ENCODE measurements at places on chromosomes 3 and 15.
A peak's percentile ranks its signal among the peaks of the same experiment; 100 is the strongest.

DNA sequence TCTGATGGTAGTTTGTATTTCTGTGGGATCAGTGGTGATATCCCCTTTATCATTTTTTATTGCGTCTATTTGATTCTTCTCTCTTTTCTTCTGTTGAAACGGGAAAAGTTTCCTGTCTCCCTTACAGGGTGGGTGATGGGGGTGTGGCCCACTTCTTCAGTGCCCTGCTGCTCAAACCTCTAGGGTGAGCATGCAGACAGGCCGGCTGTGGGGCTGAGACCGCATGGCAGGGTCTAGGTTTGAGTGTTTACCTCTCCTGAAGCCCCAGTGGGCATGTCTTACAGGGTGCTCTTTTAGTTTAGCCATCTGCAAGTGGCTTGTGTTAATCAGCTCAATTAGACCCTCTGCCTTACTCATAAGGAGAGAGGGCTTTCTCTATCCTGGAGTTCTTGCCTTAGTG, 450.0 kb upstream of the EPHA3 start:
- DNase-seq, result no peak

DNA sequence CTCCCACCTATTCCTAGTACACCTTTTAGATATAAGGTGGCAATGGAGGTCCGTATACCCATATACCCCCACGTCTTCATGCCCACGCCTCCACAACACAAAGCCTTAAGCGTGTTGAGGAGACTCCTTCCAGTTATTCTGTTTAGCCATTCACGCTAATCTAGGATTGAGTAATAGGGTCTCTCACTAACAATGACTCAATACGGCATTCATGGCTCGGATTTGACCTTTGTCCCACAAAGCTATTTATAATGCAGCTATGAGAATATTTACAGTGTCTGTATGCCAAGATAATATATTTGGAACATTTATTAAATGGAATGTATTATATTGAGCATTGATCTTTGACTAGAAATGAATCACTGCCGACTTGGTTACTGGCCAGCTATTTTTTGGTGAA, 215.8 kb downstream of the KCNH8 start:
- no peak for DNase-seq

DNA sequence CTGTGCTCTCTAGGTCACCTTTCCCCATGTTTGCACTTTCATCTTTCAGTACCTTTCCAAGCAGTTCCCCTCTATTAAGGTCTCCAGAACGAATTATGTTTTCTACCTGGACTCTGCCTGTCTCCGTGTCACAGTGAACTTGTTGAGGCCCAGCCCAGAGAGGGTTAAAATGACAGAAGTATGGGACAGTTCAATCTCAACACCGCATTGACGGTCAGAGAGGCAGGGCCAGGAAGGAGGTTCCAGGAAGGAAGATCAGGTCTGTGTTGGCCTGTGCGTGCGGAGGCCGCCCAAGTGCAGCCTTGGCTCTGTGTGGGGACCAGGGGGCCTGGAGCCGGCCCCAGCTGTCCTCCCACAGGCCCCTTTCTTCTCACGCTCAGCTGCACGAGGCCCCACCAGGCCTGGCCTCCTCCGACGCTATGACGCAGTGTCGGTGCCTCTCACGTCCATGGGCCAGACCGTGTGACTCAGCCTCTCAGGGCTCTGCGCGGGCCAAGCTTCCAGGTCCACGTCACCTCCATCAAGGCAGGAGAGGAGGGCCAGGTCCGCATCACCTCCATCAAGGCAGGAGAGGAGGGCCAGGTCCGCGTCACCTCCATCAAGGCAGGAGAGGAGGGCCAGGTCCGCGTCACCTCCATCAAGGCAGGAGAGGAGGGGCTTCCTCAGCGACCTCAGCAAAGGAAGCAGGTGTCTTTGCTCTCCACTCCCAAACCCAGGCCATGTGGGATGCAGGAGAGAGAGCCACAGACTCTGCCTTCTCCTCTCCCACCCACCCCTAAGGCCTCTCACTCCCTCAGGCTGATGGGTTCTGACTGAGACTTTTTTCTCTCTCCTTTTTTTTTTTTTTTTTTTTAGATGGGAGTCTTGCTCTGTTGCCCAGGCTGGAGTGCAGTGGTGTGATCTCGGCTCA, 83.1 kb downstream of the CPN2 start:
- no peak for DNase-seq

DNA sequence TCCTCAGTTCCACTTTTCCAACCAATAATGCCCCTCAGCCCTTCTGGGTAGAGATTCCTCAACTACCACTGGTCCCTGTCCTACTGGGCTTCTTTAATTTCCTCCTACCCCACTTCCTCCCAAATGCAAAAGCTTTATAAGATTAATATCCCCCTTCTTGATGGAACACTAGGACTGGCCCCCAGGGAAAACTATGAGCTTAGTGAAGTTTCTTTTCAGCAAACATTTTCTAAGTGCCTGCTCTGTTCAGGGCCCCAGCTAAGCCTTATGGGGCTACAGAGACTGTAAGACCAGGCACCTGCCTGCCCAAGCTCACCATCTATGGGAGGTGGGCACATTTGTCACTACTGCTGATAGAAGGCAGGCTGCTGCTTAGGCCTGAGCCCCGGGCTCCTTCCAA, 79.4 kb downstream of the RPLP1 start:
- DNase-seq, result no peak

GRCh38 chr3:62332835-62333244, 40.5 kb downstream of the FEZF2 start:
- no peak for DNase-seq

- no peak for DNase-seq
Observed at GRCh38 chr3:188439080-188439479, 285.1 kb downstream of the LPP start.

GRCh38 chr3:46947981-46948791, 28.4 kb downstream of the CCDC12 start:
- DNase-seq, result no peak

DNA sequence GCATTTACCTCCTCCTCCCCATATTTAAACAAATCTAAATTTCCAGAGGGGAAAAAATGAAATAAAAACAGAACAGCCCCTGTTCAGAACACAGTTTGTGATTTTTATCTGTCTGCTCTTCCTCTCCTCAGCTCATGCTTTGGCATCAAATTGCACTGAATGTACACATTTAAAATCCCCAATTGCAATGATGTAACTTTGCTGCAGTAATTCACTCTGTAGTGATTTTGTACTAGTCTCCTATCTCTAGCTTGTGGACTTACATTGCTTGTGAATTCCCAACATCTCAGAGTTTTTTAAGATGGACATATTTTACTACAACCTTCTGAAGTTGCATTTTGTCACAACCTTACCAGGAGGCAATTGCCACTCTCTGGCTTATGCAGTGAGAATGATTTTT, 81.6 kb upstream of the ROBO2 start:
- no peak for DNase-seq

- DNase-seq, result no peak
Observed at GRCh38 chr3:128991355-128991895, 2.5 kb downstream of the CFAP92 start.

DNA sequence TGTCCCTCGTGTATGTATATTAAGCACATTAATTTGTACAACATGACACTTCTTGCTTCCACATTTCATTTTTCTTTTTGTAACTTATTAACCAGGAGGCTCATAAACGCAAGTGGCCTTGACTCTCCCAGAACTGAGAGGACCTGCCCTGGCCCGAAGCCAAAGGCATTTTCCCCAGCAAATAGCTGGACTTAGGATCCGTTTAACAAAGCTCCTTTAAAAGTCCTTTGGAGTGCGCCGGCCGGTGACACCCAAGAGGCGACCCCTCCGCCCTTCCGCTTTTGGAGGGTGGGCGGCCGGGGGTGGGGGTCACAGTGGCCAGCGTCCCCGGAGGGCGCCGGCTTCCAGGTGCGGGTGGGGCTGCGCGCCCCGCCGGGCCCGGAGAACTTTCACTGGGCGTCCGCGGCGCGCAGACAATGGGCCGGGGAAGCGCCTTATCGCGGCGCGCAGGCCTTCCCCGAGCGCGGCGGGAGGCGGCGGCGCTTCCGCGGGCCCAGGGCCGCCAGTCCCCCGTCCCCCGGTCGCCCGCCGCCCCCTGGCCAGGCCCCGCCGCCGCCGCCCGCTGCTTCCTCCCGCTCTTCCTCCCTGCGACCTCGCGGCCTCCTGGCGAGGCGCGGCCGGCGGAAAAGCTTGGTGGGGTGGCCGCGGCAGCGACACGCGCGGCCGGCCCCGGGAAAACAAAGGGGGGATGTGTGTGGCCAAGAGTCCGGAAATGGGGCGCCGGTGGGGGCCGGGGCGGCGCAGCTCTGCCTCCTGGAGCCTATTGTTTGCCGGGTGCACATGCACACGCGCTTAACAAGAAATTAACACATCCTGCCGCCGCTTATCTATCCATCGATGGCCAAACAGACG, 613.4 kb downstream of the MCTP2 start:
- no peak for DNase-seq

DNA sequence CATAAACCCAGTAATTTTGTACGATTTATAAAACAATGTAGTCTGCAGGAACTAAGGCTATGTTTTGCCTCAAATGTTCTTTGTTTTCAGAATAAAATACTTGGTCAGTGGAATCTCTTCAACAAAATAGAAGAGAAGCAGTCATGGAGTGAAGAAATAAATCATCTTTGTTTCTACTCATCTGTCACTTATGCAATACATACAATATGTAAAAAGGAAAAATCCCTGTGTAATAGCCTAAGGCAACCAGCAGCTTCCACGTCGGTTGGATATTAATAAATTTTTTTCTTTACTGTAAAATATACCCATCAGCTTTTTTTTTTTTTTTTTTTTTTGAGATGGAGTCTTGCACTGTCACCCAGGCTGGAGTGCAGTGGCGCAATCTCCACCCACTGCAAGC, 5.2 kb upstream of the WDR5B start:
- no peak for DNase-seq

DNA sequence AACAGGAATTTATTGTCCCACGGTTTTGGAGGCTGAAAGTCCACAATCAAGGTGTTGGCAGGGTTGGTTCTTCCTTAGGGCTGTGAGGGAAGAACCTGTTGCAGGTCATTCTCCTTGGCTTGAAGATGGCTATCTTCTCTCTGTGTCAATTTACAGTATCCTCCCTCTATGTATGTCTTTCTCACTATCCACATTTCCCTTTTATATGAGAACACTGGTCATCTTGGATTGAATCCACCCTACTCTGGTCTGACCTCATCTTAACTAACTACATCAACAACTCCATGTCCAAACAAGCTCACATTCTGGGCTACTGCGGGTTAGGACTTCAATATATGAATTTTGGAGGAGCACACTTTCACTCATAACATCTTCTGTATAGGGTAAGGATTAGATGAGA, 61.9 kb downstream of the CLDN1 start:
- DNase-seq, result no peak

DNA sequence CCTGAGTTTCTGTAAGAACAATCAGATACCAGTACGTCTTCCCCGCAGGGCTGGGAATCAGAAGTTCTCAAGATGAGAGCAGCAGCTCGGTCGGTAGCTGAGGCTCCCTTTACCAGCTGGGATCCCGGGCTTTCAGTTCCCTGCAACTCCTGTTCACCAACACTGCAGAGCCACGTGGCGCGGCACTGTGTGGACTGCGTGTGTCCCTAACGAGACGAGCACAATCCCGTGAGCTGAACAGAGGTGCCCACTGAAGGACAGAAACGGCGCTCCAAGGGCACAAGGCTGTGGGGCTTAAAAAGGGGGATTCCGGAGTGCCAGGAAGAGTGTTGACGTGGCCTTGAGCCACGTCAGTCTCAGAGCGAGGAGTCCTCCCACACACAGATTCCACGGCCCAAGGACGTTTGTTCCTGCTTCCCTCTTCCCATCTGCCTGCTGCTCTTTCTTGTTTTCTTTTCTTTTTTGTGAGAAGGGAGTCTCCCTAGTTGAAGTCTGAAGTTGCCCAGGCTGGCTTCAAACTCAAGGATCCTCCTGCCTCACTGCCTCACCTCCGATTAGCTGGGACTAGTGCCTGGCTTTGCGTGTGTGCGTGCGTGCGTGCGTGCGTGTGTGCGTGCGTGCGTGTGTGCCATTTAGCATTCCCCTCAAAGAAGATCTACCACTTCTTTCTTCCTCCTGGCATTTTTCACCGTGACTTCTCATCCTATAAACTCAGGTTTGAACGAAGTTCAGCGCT, 37.1 kb upstream of the RPL35A start:
- DNase-seq, result no peak

GRCh38 chr3:148074946-148075345, 622.8 kb upstream of the AGTR1 start:
- DNase-seq, result peak; percentile 27

DNA sequence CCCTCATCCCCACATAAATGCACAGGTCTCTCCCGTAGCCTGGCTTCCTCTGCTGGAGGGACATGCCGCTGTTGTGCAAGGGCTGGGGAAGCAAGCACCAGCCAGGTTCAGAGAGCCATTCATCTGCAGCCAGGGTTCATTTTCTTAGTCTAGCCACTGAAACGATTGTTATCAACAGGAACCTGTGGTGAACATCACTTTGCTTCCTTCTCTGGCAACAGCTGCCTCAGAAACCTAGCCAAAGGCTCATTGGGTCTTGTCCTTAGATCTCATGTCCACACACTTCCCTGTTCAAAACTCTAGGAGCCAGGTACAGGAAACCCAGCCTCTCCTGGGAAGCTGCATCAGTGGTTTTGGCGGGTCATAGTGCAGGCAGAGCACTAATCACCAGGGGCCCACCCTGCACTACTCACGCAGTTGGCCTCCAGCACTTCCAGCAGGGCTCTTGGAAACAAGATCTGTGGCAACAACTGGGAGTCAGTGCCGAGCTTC, 47.0 kb downstream of the OXNAD1 start:
- DNase-seq, result no peak

GRCh38 chr15:37124331-37124730, 24.0 kb upstream of the MEIS2 start:
- no peak for DNase-seq

DNA sequence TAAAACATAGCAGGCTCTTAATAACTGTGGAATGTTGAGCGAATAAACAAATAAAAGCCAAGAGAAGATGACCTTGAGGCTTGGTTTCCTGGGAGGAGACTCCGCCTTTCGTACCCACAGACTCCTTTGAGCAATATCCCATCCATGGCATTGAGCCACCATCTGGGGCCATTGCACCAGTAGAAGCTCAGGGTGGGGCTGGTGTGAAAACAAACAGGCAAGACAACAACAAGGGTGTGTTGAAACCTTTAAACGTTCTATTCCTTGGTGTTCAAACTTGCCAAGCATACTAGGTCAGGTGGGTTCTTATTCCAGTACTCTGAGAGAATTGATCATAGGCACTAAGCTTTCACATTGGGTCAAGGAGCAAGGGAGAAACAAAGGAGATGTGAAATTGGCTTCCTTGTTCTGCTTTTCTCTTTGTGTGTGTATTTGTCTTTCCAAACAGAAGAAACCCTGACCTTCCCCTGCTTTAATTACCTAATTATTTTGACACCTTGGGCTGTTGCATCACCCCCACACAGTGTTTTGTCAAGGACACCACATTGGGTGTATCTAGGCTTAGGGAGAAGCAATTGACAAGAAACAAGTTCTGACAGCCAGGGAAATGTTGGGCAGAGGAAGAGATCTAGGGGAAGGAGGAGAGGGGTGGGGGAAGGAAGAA, 105.1 kb upstream of the BCL6 start:
- no peak for DNase-seq

DNA sequence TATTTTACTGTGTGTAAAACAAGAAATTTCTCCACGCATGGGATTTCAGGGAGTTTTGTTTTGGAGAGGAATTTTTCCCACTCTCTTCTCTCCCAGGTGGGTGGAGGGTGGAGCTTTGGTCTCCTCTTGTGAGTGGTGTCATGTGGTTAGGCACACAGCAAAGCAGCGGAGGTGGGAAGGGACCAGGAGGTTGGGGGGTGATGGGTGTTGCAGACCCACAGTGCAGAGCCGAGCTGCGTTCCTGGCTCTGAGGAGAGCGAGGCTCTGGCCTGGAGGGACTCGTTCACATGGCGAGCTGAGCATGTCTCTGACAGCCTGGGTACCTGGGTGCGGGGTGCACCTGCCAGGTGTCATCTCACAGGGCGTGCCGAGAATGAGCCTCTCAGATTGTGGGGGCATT, 87.8 kb downstream of the RYR3 start:
- DNase-seq, result no peak

Measured in NCI-H1436 treated with DMSO at 0.1 percent for 48 hours (cell line).